ENCODE measurements at places on chromosomes 12 and 14.

DNA sequence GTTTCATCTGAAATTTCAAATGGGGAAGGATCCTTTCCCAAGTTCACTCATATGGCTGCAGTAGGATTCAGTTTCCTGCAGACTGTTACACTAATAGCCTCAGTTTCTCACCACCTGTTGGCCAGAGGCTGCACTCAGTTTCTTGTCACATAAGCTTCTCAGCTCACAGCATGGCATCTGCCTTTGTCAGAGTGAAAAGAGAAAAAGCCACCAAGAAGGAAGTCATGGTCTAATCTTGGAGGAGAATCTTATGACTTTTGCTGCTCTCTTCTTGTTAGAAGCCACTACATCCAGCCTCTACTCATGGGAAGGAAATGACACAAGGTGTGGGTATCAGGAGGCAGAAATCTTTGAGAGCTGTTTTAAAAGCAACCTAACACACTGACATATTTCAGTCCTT is 39.4 kb upstream of the BTG1 start:
- DNase-seq, result no peak

- DNase-seq, result no peak
Measured at GRCh38 chr12:1369938-1370500, 224.4 kb downstream of the FBXL14 start.

DNA sequence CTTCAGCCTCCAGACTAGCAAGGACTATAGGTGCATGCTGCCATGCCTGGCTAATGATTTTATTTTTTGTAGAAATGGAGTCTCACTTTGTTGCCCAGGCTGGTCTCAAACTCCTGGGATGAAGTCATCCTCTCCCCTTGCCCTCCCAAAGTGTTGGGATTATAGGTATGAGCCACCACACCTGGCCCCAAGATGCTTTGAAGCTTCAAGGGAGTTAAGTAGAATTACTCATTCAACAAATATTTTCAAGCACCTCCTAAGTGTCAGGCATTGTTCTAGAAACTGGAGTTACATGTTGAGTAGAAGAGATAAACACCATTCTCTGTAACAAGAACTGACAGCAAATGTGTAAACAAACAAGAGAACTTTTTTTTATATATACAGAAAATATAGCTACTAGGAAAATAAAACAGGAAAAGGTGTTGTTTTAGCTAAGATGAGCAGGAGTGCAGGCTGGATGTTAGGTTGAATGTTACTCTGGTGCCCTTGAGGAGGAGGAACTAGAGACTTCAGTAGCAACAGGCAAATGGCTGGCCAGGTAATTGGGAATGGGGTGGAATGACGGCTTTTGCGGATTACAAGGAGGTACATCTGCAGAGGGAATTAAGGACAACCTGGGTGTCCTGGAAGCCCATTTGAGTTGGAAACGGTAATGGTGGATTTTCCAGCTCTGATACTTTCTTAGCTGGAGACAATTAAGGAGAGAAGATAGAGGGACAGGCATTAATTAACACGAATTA is 32.0 kb upstream of the CFAP54 start:
- DNase-seq, result no peak

GRCh38 chr14:71533390-71533789 is 398.8 kb upstream of the RGS6 start:
- DNase-seq, result no peak

- no peak for DNase-seq
Measured at GRCh38 chr12:2857021-2857431, at the start of gene TEX52. Gene TEX52 (minus strand): TSS chr12:2857039. CDS start chr12:2857026, 13 bp downstream.

- no peak for DNase-seq
Measured at GRCh38 chr12:29863665-29864064, 79.9 kb upstream of the TMTC1 start.

- no peak for DNase-seq
Measured at GRCh38 chr14:94654071-94654861, 42.1 kb downstream of the SERPINA3 start.

- no peak for DNase-seq
Measured at GRCh38 chr12:25767606-25768005, 190.9 kb upstream of the RASSF8 start.

- DNase-seq, result no peak
Measured at GRCh38 chr14:56224691-56225681, 106.8 kb downstream of the PELI2 start.

DNA sequence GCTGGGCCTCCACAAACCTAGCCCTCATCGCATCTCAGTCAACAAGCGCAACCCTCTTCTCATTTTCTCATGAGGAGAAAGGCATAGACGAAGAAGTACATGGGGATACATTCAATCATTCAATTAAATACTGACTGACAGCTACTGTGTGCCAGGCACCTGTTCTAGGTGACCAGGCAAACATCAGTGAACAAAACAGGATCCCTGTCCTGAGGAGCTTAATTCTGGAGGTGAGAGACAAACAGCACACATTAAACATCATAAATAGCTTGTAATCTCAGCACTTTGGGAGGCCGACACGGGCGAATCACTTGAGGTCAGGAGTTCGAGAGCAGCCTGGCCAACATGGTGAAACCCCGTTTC is 362 bp upstream of the ACYP1 start:
- no peak for DNase-seq

GRCh38 chr12:52835271-52836041 is 1.3 kb upstream of the KRT79 start:
- DNase-seq, result no peak

DNA sequence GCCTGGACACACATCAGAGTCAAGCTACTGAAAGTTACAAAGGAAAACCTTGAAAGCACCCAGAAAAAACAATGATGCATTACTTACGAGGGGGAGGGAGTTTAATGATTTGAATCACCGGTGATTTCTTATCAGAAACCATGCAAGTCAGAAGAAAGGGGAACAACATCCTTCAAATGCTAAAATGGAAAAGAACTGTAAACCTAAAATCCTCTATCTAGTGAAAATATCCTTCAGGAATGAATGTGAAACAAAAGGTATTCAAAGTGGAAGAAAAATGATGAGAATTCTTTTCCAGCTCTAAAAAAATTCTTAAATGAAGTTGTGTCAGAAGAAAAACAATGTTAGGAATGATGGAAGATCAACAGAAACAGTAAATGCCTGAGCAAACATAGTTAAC is 16.8 kb downstream of the SCAF11 start:
- DNase-seq, result no peak

GRCh38 chr14:87148655-87149054 is 844.3 kb downstream of the GALC start:
- DNase-seq, result no peak

GRCh38 chr14:76312821-76313220 is 63.1 kb upstream of the ESRRB start:
- no peak for DNase-seq

GRCh38 chr12:22282283-22282682 is 52.2 kb downstream of the ST8SIA1 start:
- no peak for DNase-seq

- DNase-seq, result no peak
Measured at GRCh38 chr12:108826101-108826806, 31.1 kb downstream of the SSH1 start.

DNA sequence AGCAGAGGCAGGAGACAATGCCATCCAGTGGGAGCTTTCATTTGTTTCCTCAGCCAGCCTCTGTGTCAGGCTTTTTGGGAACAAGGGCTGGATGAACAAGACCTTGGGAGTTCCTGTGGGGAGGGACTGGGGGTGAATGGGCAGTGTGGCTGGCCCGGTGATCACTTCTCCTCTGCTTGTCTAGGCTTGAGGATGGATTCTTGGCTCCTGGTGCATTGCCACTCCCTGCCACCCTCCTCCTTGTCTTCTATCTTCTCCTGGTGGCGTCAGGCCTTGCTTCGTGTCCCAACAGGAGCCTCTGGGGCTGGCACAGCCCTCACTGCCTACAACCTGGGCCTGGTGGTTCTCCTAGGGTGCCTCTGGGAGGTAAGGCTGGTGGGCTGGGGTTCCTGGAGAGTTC is 25.0 kb upstream of the KCNA5 start:
- no peak for DNase-seq

DNA sequence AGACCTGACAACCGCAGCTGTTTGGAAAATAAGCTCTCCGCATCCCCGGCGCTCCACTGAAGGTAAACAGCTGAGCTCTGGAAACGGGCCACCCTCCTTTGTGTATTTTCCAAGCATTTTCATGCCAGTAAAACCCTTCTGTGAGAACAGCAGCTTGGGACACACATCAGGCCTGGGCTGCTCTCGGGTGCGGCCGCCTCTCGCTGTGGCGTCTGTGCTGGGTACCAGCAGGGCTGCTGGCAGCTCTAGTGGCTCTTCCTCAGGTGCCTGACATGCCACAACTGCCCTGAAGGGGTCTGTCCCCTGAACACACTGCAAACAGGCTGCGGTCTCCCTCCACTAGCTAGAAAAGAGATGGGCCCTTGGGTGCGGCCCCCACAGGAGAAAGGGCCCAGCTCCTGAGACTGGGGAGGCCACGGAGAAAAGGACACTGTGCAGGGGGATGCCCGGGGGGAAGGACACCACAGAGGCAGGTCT is 96.3 kb downstream of the ITPK1 start:
- no peak for DNase-seq

GRCh38 chr12:131443019-131444000 is 267.6 kb upstream of the SFSWAP start:
- no peak for DNase-seq

DNA sequence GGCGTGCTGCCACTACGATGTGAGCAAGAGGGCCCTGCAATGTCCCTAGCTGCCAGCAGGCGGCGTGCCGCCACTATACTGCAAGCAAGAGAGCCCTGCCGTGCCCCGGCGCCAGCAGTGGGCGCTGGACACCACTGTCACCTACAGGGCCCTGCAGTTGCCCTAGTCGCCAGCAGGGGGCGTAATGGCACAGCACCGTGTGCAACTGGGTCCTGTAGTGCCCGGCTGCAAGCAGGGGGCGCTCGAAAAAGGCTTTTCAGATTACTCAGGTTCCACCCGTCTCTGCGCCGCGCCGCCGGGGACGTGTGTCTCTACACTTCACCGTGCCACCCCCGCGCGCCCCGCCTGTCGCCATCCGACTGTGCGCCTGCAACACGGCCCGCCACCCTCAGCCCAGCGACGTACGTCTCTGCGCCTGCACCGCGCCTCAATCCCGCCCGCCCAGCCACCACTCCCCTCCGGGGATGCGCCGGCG is 1356.9 kb downstream of the TMEM121 start:
- peak; percentile 72 for DNase-seq

- no peak for DNase-seq
Measured at GRCh38 chr12:54265364-54265812, 14.5 kb downstream of the CBX5 start.

GRCh38 chr12:114767084-114767760 is 83.2 kb upstream of the TBX3 start:
- no peak for DNase-seq

GRCh38 chr12:123532808-123533649 is 490 bp downstream of the RILPL1 start:
- DNase-seq, result peak; percentile 3

DNA sequence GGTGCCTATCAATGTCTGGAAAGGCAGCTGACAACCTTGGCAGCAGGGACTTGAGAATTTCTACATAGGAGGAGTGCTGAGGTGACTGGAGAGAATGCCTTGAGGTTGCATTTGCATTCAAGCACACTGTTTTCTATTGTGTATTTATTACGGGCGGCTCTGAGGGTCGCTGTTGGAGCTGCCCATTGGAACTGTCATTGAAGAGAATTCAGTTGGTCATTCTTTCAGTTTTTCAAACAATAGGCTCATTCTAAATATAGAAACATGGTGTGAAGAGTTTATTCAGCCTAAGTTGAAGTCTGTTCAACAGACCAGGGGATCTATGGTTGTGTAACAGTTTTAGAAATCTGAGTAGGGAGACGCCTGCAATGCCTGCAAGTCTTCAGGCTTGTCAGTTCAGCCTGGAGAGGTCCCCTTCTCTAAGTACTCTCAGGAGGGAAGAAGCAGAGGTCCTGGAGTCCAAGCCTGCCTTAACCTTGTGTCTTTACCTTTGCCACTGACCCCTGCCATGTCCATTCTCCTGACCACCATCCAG is 9.8 kb upstream of the ABHD12B start:
- DNase-seq, result no peak

DNA sequence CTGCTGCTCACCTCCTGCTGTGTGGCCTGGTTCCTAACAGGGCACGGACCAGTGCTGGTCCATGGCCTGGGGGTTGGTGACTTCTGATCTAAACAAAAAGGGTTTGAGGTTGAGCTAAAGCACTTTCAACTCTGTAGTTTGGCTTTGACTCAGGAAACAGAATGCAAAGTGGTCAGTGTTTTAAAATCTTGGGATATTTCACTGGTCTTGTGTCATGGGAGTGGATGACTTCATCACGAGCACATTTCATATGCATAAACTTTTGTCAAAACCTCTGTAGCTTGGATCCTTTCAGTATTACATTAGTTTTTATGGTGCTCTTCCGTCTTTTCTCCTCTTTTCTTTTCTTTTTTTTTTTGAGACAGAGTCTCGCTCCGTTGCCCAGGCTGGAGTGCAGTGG is 25.6 kb downstream of the FAM161B start:
- DNase-seq, result no peak

DNA sequence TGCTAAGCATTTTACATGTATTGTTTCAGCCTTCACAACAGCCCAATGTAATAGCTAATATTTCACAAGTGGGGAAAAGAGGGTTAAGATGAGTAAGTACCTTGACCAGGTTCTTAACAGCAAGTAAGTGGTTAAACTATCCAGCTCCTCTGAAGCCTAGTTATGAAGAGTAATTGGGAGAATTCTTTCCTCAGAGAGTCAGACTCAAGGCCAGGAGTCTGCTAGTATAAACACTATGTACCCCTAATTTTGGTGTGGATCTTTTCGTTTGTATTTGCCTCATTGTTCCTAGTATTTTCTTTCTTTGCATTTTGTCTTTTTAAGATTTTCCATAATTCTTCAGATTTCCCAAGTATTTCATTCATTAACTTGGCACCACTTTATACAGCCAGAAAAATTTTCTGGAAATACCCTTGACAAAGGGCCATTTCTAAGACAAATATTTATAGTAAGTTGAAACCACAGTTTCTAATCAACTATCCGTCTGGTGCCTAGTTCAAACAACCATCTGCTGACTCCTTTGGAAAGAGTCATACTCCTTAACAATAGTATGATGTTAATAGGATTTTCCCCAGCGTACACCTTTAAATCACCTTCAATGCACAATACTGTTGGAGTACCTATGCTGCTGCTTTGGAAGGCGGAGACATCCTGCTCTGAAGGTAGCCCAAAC is 81.2 kb downstream of the SCAF11 start:
- no peak for DNase-seq

GRCh38 chr12:8465301-8465996 is 9.7 kb downstream of the CLEC6A start:
- no peak for DNase-seq

Measured in activated T-cell treated with anti-CD3 and anti-CD28 coated beads for 48 hours (primary cell).